ENCODE measurements at places on chromosomes 3 and 15.

DNA sequence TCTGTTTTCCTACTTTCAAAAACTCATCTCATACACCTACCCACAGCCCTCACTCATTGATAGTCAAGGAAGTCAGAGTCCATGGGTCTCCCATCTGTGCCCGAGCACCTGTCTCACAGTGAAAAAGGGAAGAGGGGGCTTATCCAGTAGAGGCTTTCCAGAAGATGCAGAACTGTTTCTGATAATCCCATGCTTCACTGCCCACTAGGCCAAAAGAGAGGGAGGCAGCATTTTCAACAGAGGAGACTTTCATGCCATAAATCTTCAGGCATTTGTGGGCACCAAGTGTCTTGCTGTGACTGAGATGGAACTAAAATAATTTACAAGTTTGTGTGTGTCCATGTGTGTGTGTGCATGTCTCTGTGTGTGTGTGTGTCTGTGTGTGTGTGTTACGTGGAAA lies 117.9 kb upstream of the PHLDB2 start:
- no peak for DNase-seq

GRCh38 chr3:143718463-143718862 lies 129.8 kb downstream of the SLC9A9 start:
- no peak for DNase-seq

- DNase-seq = no peak
Observed at GRCh38 chr3:43876648-43877047, 185.9 kb downstream of the ABHD5 start.

DNA sequence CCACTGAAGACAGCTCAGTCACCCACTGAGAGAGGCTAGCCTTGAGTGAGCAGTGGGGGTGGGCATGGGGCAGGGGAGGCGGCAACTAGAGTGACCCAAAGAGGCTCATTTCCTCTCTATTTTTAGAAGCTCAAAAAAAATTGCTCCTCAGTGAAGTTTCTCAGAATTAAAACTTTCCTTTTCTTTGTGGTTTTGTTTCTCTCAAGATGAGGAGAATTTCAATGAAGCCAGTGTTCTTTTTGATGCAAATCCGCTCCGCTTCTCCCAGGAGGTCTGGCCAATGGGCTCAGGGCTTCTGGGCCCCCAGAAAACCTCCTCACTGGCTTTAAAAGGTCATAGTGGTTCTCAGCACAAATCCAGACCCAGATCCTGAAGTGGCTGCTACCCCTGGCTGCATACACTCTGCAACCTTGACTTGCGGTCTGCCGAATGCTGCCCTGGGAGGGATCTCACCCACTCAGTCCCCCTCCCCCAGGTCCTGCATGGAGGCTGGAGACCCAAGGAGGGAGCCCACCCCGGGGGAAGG lies at the start of gene ACSBG1:
Gene ACSBG1, minus strand, starts transcription at position 51 of the 526 bp plus-strand sequence. CDS start 64 bp downstream, outside the sequence.
- DNase-seq = peak; percentile 21

GRCh38 chr3:13210221-13210975 lies 137.2 kb upstream of the IQSEC1 start:
- no peak for DNase-seq

DNA sequence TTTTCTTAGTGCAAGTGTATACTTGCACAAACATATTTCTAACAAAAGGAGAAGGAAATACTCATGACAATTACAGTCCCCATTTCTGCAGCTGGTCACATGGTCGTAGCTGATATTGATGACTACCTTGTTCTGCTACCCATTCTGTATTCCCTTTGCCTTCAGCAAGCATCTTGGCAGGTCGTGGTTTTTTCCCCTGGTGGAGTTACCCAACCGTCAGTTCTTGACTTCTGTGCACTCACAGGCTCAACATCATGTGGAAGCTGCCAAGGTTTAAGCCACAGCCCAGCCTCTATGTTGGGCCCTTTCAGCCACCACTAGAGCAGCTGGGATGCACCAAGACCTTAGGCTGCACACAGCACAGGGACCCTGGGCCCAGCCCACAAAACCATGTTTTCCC lies 56.1 kb downstream of the VGLL3 start:
- no peak for DNase-seq

GRCh38 chr15:99100245-99101173 lies 4.4 kb upstream of the SYNM start:
- peak; percentile 55 for DNase-seq

GRCh38 chr15:79025201-79025600 lies 65.4 kb downstream of the RASGRF1 start:
- DNase-seq = no peak

- no peak for DNase-seq
Observed at GRCh38 chr3:25502233-25502632, 74.2 kb downstream of the RARB start.

DNA sequence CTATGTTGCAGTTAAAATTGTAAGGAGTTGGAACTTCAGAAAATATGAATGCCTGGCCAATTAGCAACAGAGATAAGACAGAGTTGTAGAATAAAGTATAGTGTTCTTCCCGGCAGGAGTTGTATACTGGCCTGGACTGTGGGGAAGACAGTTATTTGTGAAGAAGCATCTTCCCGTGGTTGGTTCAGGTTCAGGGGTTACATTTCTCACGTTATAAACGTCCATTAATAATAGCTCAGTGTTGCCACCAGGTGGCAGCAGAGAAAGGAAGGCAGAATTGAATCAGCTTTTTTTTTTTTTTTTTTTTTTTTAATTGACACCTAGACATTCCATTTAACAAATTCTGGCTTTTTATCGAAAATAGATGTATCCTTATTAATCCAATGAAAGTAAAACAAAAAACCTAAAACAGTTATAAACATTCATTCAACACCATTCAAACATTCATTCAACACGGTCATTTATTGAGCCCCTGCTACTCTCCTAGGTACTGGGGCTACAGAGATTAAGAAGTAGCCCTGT lies 66.4 kb upstream of the NR2E3 start:
- peak; percentile 39 for DNase-seq

GRCh38 chr15:57440799-57441198 lies 64.5 kb downstream of the CGNL1 start:
- no peak for DNase-seq

Data from cerebellum (tissue), 4 donors.